Endodermal cell (in vitro differentiated cells): ENCODE measurements at places on chromosomes 2 and 18. TPM values are rescaled to one million over a fixed set of nuclear protein-coding genes. Genes with fewer than 3 reads are reported as not detected.

GRCh38 chr2:99602476-99602875 is 112.7 kb upstream of the REV1 start:
- DNase-seq: no peak
- H3K27me3 ChIP-seq: peaks cover 30% of the 10 kb centered on the region
- H3K4me3 ChIP-seq: no peak overlapping the region
- H3K4me1 ChIP-seq: no peaks in the 10 kb centered on the region
- H3K36me3 ChIP-seq: no peaks in the 10 kb centered on the region

GRCh38 chr2:190069936-190070696 is 7.6 kb upstream of the MSTN start:
- H3K4me1 ChIP-seq: no peaks in the 10 kb centered on the region
- H3K27me3 ChIP-seq: no peaks in the 10 kb centered on the region
- H3K4me3 ChIP-seq: no peak overlapping the region
- no peaks in the 10 kb centered on the region for H3K36me3 ChIP-seq
- no peak for DNase-seq
- H3K27ac ChIP-seq: no peak overlapping the region

- H3K27me3 ChIP-seq: no peaks in the 10 kb centered on the region
- H3K4me1 ChIP-seq: no peaks in the 10 kb centered on the region
- no peaks in the 10 kb centered on the region for H3K36me3 ChIP-seq
Measured at GRCh38 chr2:8426550-8426949, 255.3 kb upstream of the ID2 start.

DNA sequence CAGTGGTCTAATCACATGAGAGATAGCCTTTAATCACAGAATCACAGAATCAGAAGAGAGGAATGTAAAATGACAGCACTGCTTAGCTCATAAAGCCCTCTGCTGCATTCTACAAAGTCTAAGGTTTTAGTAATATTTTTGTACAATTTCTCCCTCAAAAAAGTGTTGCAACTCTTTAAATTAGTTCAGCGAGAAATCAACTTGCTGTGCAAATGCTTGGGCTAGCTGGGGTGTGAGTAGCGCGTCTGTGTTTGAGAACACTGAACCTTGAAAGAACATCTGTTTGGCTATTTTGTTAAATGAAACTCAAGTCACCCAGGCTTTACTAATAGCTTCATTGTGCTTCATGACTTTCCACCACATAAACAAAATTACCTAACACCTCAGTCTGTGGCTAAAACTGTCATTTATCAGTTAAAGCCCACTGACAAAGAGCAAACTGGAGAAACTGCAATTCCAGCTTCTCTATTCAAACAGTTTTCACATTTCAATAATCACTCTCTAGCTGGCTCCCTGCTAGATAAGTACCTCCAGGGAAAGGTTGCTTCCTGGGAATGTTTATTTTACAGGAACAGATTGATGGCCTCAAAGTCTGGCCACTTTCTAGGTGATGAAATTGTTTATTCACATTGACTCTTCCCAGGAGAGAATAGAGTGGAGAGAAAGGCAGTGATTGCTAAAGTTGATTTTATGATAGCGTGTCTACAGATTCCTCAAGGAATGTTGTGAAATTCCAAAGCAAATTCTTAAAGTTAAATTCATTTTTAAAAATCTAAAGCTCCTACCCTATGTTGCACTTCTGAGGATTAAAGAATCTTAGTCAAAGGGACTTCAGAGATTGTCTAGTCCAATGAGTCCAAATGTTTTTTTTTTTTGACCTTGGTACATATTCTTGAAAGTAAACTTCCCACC is 36.0 kb upstream of the STAT1 start:
- peaks cover 15% of the 10 kb centered on the region for H3K4me1 ChIP-seq
- no peaks in the 10 kb centered on the region for H3K36me3 ChIP-seq
- H3K27ac ChIP-seq: no peak overlapping the region
- no peaks in the 10 kb centered on the region for H3K27me3 ChIP-seq
- H3K4me3 ChIP-seq: no peak overlapping the region
- no peak for DNase-seq

DNA sequence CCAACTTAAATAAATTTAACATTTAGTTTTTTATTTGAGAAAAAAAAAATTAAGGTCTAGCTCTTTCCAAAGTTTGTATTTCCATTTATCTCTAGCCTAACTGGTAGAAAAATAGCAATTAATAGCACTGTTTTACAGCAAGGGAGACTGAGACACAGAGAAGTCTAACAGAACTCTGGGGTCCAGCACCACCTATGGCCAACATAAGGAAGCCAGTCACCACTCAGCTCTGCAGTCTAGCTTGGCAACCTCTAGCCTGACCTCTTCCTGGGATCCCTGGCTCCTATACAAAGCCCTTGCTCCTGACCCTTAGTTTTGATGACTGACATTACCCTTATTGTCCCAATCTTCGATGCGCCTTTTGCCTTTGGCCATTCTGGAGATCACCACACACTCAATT is 114.1 kb upstream of the TLK1 start:
- H3K27me3 ChIP-seq: no peaks in the 10 kb centered on the region
- DNase-seq: no peak
- H3K36me3 ChIP-seq: no peaks in the 10 kb centered on the region
- no peak overlapping the region for H3K27ac ChIP-seq

- no peak overlapping the region for H3K4me3 ChIP-seq
- peak; percentile 15 for DNase-seq
- peaks cover 6% of the 10 kb centered on the region for H3K27me3 ChIP-seq
- H3K27ac ChIP-seq: no peak overlapping the region
- no peaks in the 10 kb centered on the region for H3K4me1 ChIP-seq
Measured at GRCh38 chr2:95058466-95058988, 33.0 kb downstream of the MAL start.

- DNase-seq: no peak
- H3K4me1 ChIP-seq: no peaks in the 10 kb centered on the region
- H3K27me3 ChIP-seq: no peaks in the 10 kb centered on the region
- peak overlapping the region; percentile 73 for H3K4me3 ChIP-seq
- peaks cover 21% of the 10 kb centered on the region for H3K36me3 ChIP-seq
Measured at GRCh38 chr18:13676471-13676870, 49.9 kb downstream of the FAM210A start.

- H3K27me3 ChIP-seq: peaks cover 42% of the 10 kb centered on the region
- H3K27ac ChIP-seq: no peak overlapping the region
- H3K4me3 ChIP-seq: no peak overlapping the region
- no peaks in the 10 kb centered on the region for H3K4me1 ChIP-seq
- DNase-seq: peak; percentile 95
- H3K36me3 ChIP-seq: no peaks in the 10 kb centered on the region
Measured at GRCh38 chr18:57447154-57447621, 12.0 kb downstream of the ONECUT2 start.

DNA sequence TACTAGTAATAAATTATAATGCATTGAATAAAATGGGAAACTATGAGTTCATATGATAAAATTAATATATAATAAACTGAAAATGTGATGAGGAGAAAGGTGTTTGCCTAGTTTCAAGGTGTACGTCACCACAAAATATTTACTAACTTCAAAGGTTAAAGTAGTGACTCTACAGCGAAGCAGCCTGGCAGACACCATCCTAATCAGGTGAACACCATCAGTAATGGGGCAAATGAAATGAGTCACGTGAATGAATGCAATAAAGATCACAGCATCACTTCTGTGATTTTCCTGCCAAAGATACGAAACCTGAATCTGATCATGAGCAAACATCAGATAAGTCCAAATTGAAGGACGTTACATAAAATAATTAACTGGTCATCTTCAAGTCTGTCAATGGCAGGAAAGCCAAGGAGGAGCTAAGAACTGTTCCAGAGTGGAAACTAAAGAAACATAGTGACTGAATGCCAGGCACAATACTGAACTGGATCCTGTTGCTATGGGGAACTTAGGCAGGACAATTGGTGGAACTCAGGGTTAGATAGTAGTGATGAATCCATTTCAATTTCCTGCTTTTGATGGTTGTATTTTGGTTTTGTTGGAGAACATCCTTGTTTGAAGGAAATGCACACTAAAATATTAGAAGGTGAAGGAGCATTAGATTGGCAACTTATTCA is 12.1 kb upstream of the NOSTRIN start:
- H3K27me3 ChIP-seq: no peaks in the 10 kb centered on the region
- no peak overlapping the region for H3K4me3 ChIP-seq
- no peaks in the 10 kb centered on the region for H3K36me3 ChIP-seq
- DNase-seq: no peak

DNA sequence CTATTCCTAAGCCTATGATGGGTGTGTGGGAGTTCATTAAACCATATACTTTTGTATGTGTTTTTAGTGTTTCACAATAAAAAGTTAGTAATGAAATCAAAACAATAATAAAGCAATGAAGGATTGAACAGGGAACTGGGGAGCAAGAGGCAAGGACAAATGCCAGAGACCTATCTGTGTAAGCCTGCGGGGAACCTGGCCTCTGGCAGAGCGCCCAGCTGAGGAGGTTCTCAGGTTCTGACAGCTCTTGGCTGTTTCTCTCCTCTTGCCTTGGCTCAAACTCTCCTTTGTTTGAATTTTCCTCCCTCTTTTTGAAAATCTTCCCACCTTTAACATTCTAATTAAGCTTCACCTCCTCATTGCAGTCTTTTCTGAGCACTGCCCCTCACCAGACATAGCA is 200.0 kb upstream of the NCKAP5 start:
- H3K27ac ChIP-seq: no peak overlapping the region
- H3K27me3 ChIP-seq: peaks cover 11% of the 10 kb centered on the region
- no peaks in the 10 kb centered on the region for H3K36me3 ChIP-seq
- H3K4me3 ChIP-seq: no peak overlapping the region
- H3K4me1 ChIP-seq: no peaks in the 10 kb centered on the region
- no peak for DNase-seq

GRCh38 chr2:172168917-172169346 is 66.2 kb upstream of the DLX2 start:
- DNase-seq: no peak
- no peak overlapping the region for H3K4me3 ChIP-seq
- H3K4me1 ChIP-seq: no peaks in the 10 kb centered on the region
- H3K36me3 ChIP-seq: no peaks in the 10 kb centered on the region
- no peak overlapping the region for H3K27ac ChIP-seq
- H3K27me3 ChIP-seq: peaks cover 21% of the 10 kb centered on the region

GRCh38 chr2:24272907-24273306 is 87.4 kb downstream of the ITSN2 start:
- H3K4me3 ChIP-seq: no peak overlapping the region
- peaks cover 60% of the 10 kb centered on the region for H3K27me3 ChIP-seq
- no peak overlapping the region for H3K27ac ChIP-seq

- H3K36me3 ChIP-seq: no peaks in the 10 kb centered on the region
- H3K4me3 ChIP-seq: no peak overlapping the region
- no peak for DNase-seq
- H3K27ac ChIP-seq: no peak overlapping the region
- H3K27me3 ChIP-seq: no peaks in the 10 kb centered on the region
Measured at GRCh38 chr2:40497251-40497859, 45.5 kb upstream of the SLC8A1 start.

Gene MAPRE3
- 4.4 to 6.5 TPM (median 4.4 TPM) in 3 replicates for total RNA-seq

Gene ZBTB7C
- total RNA-seq: 0.41 and 0.62 TPM in 2 replicates

Gene PLB1
- 0.35 and 0.77 TPM in 2 replicates for total RNA-seq

Gene SLC23A3
- 0.46 to 0.65 TPM in 2 of 3 replicates, not detected in the other for total RNA-seq

Gene SH3BP4
- 35.8 to 54.7 TPM (median 49.1 TPM) in 3 replicates for total RNA-seq

Gene AGXT
- 0.18 and 0.31 TPM in 2 replicates for total RNA-seq

Gene ASB18
- not detected in 2 replicates for total RNA-seq
